GM23248 (cell line): ENCODE measurements at places on chromosomes 1 and 21. TPM values are rescaled to one million over a fixed set of nuclear protein-coding genes. Genes with fewer than 3 reads are reported as not detected.
A peak's percentile ranks its signal among the peaks of the same experiment; 100 is the strongest.

GRCh38 chr1:234917495-234918180 lies 211.0 kb downstream of the TOMM20 start:
- DNase-seq = no peak
- H3K4me1 ChIP-seq = peaks cover 6% of the 10 kb centered on the region
- H3K27me3 ChIP-seq = no peaks in the 10 kb centered on the region
- no peaks in the 10 kb centered on the region for H3K36me3 ChIP-seq
- no peak overlapping the region for H3K27ac ChIP-seq

GRCh38 chr1:246383791-246384190 lies 123.3 kb downstream of the SMYD3 start:
- DNase-seq = peak; percentile 18
- no peaks in the 10 kb centered on the region for H3K27me3 ChIP-seq
- H3K27ac ChIP-seq = no peak overlapping the region; the same call in 1 of the 2 replicates
- no peak overlapping the region for H3K4me3 ChIP-seq

DNA sequence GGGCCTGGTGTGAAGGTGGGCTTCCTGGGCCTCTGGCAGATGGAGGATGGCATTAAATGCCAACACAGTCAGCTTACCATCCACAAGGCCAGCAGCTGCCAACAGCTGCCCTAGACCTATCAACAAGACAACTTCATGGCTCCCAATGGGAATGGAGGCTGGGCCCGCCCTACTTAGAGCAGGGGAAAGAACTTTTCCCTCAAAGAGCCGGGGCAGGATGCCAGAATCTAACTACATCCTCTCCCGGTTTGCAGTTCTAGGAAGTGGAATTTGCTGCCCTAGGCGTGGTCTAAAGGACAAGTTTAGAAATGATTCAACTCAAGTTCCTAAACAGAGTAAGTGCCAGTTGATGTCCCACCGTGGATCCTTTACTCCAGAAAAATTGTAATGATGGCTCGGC lies 13.1 kb downstream of the ICMT start:
- H3K4me1 ChIP-seq = no peaks in the 10 kb centered on the region
- DNase-seq = no peak
- H3K4me3 ChIP-seq = no peak overlapping the region
- peaks cover 14% of the 10 kb centered on the region; the same call in 1 of the 2 replicates for H3K36me3 ChIP-seq

GRCh38 chr1:72207059-72207458 lies 75.3 kb downstream of the NEGR1 start:
- no peak for DNase-seq
- H3K27ac ChIP-seq = no peak overlapping the region
- H3K27me3 ChIP-seq = no peaks in the 10 kb centered on the region
- H3K4me3 ChIP-seq = no peak overlapping the region
- 0 out of 2 replicates have a peak, but pooled peaks cover 2% of the 10 kb centered on the region for H3K4me1 ChIP-seq

DNA sequence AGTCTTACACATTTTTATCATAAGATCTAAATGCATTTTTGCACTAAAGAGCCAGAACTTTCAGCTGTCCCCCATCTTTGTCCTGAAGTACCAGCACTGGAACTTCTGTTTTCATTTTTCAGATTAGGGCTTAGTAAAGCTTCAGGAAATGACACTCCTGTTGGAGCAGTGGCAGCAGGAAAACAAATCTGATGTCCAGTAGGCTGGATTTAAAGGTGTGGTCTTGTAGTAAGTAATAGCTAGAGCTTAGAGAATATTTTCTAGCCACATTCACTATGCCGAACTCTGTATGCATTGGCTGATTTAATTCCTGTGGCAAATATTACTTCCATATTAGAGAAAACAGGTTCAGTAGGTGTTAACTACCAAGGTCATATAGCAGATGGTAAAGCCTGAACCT lies 103.6 kb downstream of the PTBP2 start:
- H3K36me3 ChIP-seq = 0 out of 2 replicates have a peak, but pooled peaks cover 10% of the 10 kb centered on the region
- no peak overlapping the region for H3K4me3 ChIP-seq
- H3K27ac ChIP-seq = no peak overlapping the region
- no peak for DNase-seq

DNA sequence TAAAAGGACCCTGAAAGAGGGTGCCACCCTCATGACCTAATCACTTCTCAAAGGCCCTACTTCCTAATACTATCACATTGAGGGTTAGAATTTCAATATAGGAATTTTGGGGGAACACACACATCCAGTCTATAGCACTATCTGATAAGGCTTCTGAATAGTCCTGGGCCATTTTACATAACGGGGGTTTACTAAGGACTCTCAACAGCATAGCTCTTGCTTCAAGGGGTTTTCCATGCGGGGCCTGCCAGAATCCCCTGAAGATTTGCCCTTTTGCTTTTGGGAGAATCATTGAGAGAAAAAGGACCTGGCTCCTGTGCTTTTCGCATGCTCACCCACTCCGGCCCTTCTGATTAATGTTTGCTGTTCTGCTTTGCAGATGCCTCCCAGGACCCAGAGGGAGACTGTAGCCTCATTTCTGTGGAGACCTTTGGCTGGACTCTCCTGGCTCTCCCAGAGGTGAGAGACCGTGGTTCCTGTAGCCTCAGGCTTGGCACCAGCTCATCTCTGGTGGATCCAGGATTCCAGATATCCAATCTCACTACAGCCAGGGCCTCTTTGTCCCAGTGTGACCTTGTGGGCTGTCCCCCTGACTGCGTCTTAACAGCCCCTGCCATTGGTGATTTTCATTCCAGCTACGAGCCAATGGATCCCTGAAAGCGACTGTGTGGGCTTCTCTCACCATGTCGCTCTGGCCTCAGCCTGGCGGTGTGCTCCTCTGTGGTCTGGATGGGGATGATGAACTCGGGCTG lies 72.6 kb downstream of the DDR2 start:
- no peaks in the 10 kb centered on the region for H3K27me3 ChIP-seq
- H3K36me3 ChIP-seq = peaks cover 36% of the 10 kb centered on the region; the same call in 1 of the 2 replicates
- no peak for DNase-seq
- peaks cover 31% of the 10 kb centered on the region for H3K4me1 ChIP-seq
- no peak overlapping the region for H3K27ac ChIP-seq

GRCh38 chr1:173445164-173445563 lies 32.0 kb upstream of the PRDX6 start:
- no peak for DNase-seq
- H3K27ac ChIP-seq = no peak overlapping the region
- H3K4me1 ChIP-seq = no peaks in the 10 kb centered on the region
- H3K36me3 ChIP-seq = no peaks in the 10 kb centered on the region

Gene RXFP4
- total RNA-seq = not detected in 2 replicates
